ENCODE measurements at places on chromosomes 11 and 22.

GRCh38 chr11:132971351-132971750, 561.0 kb downstream of the OPCML start:
- DNase-seq: no peak

- DNase-seq: no peak
Observed at GRCh38 chr11:11871991-11872401, 30.2 kb downstream of the USP47 start.

DNA sequence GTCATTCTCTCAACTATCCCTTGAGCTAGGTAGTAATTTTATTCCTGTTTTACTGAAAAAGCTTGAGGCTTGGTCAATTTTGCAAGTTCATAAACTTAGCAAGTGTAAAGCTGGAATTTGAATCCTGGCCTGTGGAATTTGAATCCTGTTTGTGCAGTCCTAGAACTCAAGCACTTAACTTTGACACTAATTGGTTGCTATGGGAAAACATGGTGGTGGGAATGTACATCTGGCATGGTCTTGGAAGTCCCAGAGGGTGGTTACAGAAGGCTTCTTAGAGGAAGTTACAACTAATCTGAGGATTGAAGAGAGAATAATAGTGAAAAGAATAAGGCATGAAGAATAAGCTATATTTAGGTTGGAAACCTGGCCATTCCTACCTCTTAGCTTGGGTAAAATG, 66.5 kb upstream of the LIN7C start:
- DNase-seq: no peak

DNA sequence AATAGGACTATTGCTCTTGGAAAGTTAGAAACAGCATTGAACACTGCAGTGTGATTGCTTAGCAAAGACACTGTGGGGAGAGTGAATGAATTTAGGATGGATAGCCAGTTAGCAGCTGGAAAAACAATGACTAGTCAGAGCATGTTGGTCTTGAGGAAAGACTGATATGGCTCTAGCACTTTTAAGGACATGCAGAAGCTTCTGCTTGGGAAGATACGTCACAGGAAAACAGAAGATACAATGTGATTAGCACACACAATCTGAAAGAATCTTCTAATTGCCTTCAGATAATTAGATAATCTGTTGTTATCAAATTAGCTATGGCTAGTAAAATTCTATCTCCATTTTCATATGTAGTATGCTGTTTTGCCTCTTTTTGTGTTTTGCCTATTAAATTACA, 530.7 kb upstream of the CHORDC1 start:
- DNase-seq: no peak

- no peak for DNase-seq
Observed at GRCh38 chr22:27131346-27131745, 474.0 kb downstream of the MIAT start.

DNA sequence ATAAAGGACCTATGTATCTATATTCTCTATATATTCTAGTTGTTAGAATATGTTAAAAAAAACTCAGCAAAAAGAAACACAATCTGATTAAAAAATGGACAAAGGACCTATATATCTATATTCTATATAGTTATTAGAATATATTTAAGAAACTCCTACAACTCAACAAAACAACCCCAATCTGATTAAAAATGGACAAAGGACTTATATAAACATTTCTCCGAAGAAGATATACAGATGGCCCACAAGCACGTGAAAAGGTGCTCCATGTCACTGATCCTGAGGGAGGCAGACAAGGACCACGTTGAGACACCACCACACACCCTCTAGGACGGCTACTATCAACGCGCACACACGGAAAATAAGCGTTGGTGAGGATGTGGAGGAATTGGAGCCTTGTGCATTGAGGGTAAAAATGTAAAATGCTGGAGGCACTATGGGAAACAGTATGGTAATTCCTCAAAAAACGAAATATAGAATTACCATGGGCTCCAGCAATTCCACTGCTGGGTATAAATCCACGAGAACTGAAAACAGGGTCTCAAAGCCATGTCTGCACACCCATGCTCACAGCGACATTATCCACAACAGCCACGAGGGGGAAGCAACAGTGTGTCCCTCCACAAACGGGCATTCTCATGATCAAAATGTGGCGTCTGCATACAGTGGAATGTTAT, 22.7 kb downstream of the YPEL1 start:
- peak; percentile 8 for DNase-seq

GRCh38 chr11:117202386-117203068, 3.4 kb downstream of the TAGLN start:
- no peak for DNase-seq

DNA sequence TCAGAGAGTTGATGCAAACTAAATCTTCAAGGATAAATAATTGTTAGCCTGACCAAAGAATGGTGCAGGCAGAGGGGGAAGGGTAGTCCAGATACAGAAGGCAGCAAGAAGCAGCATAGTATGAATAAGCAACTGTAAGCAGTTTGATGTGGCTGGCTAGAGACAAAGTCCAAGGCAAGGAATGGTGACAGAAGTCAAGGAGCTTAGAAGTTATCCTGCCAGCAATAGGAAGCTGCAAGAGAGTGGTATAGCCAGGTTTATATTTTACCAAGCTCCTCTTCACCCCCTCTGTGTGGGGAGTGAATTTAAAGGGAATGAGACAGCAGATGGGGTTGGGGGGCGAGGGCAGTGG, 14.7 kb downstream of the TRIM3 start:
- DNase-seq: no peak

GRCh38 chr22:35479985-35480550, 60.6 kb upstream of the RASD2 start:
- DNase-seq: no peak

- DNase-seq: no peak
Observed at GRCh38 chr11:13680501-13681264, 12.2 kb downstream of the FAR1 start.

DNA sequence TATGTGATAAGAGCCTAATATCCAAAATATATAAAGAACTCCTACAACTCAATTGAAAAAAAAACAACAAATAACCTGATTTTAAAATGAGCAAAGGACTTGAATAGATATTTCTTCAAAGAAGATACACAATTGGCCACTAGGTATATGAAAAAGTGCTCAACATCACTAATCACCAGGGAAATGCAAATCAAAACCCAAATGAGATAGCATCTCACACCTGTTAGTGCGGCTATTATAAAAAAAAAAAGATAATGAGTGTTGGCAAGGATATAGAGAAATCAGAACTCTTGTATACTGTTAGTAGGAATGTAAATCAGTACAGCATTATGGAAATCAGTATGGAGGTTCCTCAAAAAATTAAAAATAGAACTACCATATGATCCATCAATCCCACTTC, 5.9 kb upstream of the SIK2 start:
- DNase-seq: no peak

DNA sequence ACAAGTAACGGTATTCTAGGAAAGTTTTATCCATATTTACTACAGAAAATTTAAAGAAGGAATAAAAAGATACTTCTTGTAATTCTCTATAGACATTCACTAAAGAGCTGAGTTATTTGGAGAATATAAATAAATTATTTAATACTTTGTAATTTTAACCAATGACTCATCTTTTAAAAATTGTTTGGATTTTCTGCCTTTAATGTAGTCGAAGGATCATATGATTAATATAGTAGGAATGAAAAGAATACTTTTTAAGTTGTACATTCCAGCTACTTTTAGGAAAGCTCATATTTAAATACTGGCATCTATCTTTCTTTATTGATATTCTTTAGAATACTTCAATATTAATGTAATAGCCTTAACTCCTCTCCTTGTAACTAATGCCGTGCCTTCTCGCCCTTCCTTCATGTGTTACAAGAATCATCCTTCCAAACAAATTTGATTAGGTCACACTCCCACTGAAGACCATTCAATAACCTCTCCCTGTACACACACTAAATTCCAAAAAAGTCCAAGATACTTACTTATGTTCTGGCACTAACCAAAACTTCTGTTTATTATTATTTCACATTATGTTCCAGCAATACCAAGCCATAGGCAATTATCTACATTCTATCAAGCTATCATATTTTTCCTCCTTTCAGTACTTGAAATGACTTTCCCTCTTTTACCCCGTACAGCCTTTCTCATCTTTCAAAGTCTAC, 501.9 kb downstream of the CNTN5 start:
- no peak for DNase-seq
